ENCODE measurements at places on chromosomes 12 and 14. TPM values are rescaled to one million over a fixed set of nuclear protein-coding genes. Genes with fewer than 3 reads are reported as not detected.

DNA sequence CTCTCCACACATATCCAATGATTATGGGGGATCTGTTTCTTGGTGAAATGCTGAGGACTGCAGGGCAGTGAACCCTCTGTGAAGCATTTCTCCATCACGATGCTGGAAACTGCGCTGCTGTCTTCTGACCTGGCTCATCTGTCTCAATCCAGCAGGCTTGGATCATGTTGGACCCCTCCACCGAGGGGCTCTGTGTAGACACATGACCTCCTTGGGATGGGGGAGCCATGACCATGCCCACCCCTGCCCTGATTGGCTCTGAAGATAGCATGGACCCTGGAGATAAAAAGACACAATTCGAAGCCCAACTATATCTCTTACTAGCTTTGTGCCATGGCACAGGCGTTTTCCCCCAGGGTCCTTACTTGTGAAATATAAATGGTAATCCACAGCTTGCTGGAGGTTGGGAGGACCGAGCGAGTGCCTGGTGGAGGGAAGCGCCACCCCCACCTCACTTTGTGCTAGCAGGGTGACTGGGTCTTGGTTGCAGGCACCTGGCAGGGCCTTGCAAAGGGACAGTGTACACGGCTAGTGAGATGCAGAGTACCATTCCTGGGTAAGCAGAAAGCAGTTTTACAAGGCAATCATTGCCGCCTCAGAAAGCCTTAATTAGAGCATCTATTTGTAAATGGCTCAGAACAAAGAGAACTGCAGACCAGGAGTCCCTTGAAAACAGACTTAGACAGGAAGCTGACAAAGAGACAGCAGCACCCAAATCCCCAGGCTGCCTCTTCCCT is 2.4 kb upstream of the KRT83 start:
- H3K4me3 ChIP-seq, result no peak overlapping the region
- H3K36me3 ChIP-seq, result no peaks in the 10 kb centered on the region
- DNase-seq, result no peak

DNA sequence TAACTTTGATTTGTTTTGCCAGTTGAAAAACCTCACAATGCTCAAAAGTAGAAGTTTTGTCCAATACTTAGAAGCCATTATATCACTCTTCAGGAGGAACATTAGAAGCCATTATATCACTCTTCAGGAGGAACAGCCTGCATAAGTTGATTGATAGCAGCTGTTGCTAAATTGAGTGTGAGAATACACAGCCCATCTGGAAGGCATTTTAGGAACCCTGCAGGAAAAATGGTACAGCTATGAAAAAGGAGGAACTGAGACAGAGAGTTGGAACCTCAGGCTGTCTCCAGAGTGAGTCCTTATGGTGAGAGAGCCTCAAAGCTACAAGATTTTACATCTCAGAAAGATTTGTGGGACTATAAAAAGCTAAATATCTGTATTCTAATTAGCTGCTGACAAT is 207.0 kb downstream of the MYRFL start:
- H3K27me3 ChIP-seq, result no peaks in the 10 kb centered on the region
- H3K4me3 ChIP-seq, result no peak overlapping the region
- no peak overlapping the region for H3K27ac ChIP-seq
- no peaks in the 10 kb centered on the region for H3K36me3 ChIP-seq

Gene CFAP54
- total RNA-seq, result 36.6 TPM

DNA sequence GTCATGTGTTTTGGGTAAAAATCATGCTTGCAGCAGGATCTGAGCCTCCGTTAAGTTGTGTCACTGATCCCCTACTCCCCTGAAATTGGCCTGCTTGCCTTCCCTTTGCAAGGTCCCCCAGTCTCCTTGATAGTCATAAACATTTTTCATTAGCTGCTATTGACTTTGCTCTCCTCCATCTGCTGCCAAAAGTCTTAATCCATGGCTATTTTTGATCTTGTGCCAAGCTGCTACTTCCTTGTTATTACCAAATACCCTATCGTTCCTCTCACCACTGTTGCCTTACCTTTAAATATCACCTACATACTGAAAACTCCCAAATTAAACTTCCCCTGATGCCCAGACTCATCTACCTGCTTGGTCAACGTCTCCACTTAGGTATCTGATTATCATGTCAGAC is 148.3 kb downstream of the PHLDA1 start:
- H3K36me3 ChIP-seq, result no peaks in the 10 kb centered on the region
- no peak overlapping the region for H3K27ac ChIP-seq
- no peak for DNase-seq
- no peaks in the 10 kb centered on the region for H3K27me3 ChIP-seq
- no peak overlapping the region for H3K4me3 ChIP-seq

Gene PGF
- total RNA-seq, result not detected

Gene ETFBKMT
- 5.0 TPM for total RNA-seq

- no peak overlapping the region for H3K27ac ChIP-seq
- H3K4me3 ChIP-seq, result no peak overlapping the region
- H3K4me1 ChIP-seq, result peaks cover 22% of the 10 kb centered on the region
- no peaks in the 10 kb centered on the region for H3K36me3 ChIP-seq
- no peak for DNase-seq
These were observed 2.1 kb upstream of the AQP6 start for GRCh38 chr12:49970658-49971057.

Gene STAB2
- 4.0 TPM for total RNA-seq

DNA sequence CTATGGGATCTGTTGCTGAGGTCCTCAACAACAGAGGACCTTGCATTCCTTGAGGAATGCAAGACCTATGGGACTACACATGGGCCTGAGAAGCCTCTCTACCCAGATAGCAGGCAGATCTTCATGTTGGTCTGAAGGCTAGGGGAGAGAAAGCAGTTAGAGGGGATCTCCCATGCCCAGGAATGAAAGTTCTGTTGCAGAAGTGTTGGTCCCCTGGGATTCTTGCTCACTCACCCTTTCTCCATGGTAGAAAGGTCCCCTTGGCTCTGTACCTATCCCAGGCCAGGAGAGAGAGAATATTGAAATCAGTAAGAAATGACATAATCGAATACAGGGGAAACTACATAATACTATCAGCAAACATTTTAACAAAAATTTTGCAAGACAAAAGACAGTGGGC is 16.5 kb upstream of the KLRC1 start:
- no peaks in the 10 kb centered on the region for H3K4me1 ChIP-seq
- no peak for DNase-seq
- H3K4me3 ChIP-seq, result no peak overlapping the region
- H3K27me3 ChIP-seq, result no peaks in the 10 kb centered on the region
- H3K27ac ChIP-seq, result no peak overlapping the region

DNA sequence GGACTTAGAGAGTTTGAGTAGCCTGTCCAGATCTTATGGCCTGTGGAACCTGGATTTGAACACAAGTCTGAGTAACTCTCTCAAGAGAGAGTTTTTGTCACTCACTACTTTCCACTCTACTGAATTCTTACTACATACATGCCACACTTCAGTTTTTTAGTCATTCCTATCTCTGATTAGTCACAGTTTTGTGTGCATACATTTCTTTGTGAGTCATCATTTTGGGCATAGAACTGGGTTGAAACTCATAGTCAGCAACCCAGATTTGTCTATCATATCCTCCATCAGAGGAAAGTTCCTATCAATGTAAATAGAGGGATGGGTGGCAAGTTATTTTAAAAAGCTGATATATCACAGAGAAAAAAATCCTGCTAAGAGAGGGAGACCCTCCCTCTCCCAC is 42.9 kb downstream of the FLRT2 start:
- H3K27ac ChIP-seq, result no peak overlapping the region
- DNase-seq, result no peak
- no peak overlapping the region for H3K4me3 ChIP-seq
- no peaks in the 10 kb centered on the region for H3K4me1 ChIP-seq

Gene SLCO1B1
- not detected for total RNA-seq

GRCh38 chr14:99995700-99996356 is 69.4 kb upstream of the EVL start:
- peak; percentile 77 for DNase-seq
- no peaks in the 10 kb centered on the region for H3K36me3 ChIP-seq
- no peaks in the 10 kb centered on the region for H3K4me1 ChIP-seq
- no peak overlapping the region for H3K27ac ChIP-seq
- no peaks in the 10 kb centered on the region for H3K27me3 ChIP-seq
- no peak overlapping the region for H3K4me3 ChIP-seq
